ENCODE measurements at places on chromosomes 6 and 20.

DNA sequence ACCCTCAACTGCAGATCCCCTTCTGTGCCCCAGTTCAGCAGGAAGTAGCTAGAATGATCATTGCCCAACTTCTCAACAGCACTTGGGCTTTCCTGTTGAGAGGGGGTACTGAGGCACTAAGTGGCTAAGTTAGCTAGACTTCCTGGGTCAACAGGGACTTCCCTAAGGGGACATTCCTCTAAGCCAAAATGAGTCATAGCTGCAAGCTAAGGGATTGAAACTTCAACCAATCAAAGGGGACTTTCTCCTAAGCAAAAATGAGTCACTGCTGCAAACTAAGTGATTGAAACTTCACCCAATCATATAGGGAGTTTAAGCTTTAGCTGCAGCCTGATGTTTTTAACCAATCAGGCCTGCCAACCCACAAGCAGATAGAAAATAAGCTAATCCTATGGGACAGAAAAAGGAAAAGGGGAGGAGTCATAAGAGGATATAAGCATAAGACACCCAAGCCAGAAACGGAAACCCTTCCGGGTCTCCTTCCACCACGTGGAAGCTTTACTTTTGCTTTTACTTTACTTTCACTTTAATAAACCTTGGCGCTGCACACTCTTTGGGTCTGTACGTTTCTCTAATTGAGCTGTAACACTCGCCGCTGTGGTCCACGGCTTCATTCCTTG lies 659.0 kb upstream of the HS3ST5 start:
- DNase-seq, result no peak

DNA sequence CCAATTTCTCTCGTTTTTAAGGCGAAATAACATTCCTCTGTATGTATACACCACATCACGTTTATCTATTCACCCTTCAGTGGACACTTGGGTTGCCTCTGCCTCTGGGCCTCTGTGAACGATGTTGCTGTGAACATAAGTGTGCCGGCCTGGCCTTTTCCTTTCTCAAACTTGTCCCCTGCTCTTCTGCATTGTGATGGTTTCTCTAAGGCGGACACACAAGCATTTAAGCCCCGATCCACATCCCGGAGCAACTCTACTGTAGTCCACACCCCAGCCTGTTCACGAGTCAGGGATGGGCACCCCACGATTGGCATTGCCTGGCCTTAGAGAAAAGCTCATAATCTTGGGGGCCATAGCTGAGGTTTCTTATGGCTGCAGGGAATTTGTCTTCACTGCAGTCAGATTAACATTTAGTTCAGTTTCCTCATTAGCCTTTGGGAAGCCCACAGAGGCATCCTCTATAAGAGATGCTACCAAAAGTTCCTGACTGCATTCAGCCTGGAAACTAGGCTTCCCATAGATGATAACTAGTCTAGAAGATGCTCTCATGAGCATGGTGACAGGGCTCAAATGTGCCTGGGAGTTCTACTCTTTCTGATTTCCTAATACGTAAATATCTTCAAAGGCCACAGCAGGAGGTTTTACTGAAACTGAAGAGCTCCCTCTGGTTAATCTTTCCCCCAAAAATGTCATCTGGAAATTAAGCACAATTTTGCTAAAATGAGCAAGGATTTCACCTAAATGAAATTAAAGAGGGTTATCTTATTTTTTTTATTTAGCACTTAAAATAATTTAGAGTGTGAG lies 762 bp downstream of the ZC3H12D start:
- no peak for DNase-seq

DNA sequence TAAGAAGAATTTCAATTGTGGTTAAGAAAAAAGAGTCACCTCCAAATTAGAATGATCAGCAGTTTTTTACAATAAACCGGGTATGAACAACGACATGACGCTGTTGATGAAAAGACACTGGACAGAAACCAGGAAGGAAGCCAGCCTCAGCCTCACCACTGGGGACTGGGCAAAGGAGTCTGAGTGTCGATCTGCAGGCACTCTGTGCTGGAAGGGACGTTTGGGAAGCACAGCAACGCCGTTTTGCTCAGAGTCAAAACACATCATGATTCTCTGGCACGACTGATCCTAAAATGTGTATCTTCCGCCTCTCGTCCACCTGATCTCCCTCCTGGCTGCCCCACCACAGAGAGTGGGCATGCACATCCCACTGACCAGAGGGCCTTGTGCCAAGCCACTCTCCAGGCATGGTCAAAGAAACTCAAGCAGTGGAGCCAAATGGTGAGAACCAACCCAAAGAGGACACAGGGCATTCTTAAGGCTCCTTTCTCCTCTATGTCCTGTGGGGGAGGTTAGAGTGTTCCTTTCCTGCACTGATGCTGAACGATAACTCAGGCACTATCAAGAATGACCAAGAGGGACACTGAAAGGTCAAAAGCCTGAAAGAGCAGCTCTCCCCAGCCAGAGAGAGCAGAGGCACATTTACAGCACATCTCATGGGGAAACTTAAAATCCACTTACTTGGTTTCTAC lies 68.8 kb downstream of the AGPAT4 start:
- no peak for DNase-seq

GRCh38 chr6:149463781-149464180 lies 21.0 kb downstream of the ZC3H12D start:
- DNase-seq, result no peak

GRCh38 chr6:22706651-22707050 lies 137.3 kb downstream of the HDGFL1 start:
- DNase-seq, result peak; percentile 41

GRCh38 chr6:11497881-11498280 lies 39.7 kb upstream of the TMEM170B start:
- no peak for DNase-seq

- DNase-seq, result no peak
Measured at GRCh38 chr20:992801-993535, 9.1 kb downstream of the RSPO4 start.

- peak; percentile 20 for DNase-seq
Measured at GRCh38 chr6:125444006-125444923, 142.5 kb upstream of the HDDC2 start.
